ENCODE measurements at places on chromosomes 11 and 22.

GRCh38 chr22:47374901-47375575 lies 612.6 kb downstream of the TBC1D22A start:
- H3K4me3 ChIP-seq = no peak overlapping the region
- no peaks in the 10 kb centered on the region for H3K4me1 ChIP-seq
- no peak overlapping the region for H3K27ac ChIP-seq
- no peaks in the 10 kb centered on the region for H3K36me3 ChIP-seq
- peaks cover 18% of the 10 kb centered on the region for H3K27me3 ChIP-seq
- peak; percentile 55 for DNase-seq

- H3K4me3 ChIP-seq = no peak overlapping the region
- H3K27ac ChIP-seq = no peak overlapping the region
- H3K27me3 ChIP-seq = no peaks in the 10 kb centered on the region
Measured at GRCh38 chr11:106632283-106632682, 386.0 kb downstream of the GUCY1A2 start.

DNA sequence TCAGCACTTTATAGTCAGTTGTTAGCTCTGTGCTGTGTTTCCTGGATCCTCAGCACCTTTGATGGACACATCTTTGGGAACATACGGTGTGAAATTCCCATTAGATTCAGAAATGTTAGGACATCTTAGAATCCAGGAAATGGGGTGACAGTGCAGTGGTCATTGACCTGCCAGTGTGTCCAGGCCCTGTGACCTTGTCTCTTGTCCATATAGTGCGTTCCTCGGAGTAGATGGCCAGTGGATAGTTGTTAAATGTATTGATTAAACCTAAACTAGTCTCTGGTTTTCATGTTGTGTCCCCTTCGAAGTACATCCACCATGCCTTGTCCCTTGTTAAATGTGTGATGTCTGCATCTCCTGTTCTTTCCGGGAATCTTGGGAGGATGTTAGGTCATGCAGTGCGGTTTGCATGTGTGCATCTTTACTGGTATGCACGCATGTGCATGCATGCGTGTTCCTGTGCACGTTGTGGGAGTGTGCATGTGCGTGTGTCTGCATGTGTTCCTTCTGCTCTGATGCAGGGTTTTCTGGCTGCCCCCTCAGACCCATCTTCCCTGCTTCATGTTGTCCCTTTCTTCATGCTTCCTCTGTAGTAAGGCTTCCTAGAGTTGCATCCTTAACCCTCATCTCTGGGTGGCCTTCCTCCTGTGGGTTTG lies 4.0 kb downstream of the DGCR8 start:
- no peak overlapping the region for H3K27ac ChIP-seq
- H3K4me1 ChIP-seq = peaks cover 50% of the 10 kb centered on the region
- H3K27me3 ChIP-seq = no peaks in the 10 kb centered on the region
- H3K4me3 ChIP-seq = no peak overlapping the region
- no peak for DNase-seq
- H3K36me3 ChIP-seq = peaks cover 38% of the 10 kb centered on the region

DNA sequence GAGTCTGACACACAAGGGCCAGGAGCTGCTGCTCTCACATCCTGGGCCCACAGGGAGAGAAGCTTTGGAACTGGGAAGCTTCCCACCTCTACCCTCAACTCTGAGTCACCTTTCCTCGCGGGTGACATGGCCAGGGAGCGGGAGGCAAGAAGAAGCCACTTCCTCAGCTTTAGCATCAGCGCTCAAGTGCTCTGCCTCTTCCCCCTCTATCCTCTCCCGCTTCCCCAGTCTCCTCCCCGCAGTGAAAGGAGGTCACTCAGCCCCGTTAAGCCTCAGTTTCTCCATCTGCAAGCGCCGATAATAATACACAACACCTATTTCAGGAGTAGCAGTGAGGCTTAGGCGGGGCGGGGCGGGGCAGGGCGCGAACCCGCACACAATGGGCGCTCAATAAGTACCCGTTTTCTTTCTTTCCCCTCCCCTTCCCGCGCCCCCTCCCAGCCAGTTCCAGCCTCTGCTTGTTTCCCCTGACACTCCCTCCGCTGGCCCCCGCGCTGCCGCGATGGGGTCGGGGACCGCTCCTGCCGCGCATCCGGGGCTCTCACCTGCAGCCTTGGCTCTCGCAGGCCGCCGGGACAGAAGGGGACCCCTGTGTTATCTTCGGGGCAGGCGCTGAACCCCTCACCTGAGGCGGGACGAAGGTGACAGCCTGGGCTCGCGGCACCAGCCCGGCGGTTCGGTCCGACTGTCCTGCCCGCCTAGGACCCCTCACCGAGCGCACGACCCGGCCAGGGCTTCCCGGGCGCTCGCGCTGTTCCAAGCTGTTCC lies 892 bp downstream of the GDPD5 start:
- H3K36me3 ChIP-seq = no peaks in the 10 kb centered on the region
- H3K4me1 ChIP-seq = peaks cover 25% of the 10 kb centered on the region
- no peaks in the 10 kb centered on the region for H3K27me3 ChIP-seq
- no peak for DNase-seq

- H3K27ac ChIP-seq = no peak overlapping the region
- no peaks in the 10 kb centered on the region for H3K36me3 ChIP-seq
- H3K4me1 ChIP-seq = no peaks in the 10 kb centered on the region
- no peaks in the 10 kb centered on the region for H3K27me3 ChIP-seq
- no peak overlapping the region for H3K4me3 ChIP-seq
- no peak for DNase-seq
Measured at GRCh38 chr11:102760344-102761035, 19.9 kb downstream of the MMP10 start.

DNA sequence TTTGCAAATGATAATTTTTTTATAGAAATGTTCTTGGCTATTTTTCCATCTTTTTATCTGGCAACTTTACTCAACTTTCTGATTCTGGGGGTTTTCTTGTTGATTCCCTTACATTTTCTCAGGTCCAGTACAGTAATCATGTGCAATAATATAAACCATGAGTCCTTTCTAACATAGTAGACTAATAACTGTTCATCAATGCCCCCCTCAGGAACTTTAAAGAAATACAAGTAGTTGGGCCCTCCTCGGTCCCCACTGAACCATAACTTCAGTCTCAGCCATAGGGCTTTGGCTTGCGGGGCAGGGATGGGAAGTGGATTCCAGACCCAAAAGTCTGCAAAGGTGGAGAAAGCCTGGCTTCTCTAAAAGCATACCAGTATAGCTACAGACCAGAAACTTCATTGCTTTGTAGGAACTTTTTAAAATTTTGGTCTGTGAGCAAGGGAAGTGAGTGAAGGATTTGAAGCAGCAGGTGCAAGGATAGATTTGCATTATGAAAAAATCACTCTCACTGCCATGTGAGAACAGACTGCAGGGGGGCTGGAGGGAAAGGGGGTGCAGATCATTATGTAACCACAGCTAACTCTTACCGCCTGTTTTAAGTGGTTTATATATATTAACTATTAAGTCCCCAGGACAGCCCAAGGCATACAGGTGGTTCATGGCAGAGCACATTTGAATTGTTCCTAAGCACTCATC lies 10.4 kb upstream of the TUB start:
- H3K4me1 ChIP-seq = peaks cover 16% of the 10 kb centered on the region
- H3K27me3 ChIP-seq = no peaks in the 10 kb centered on the region
- H3K27ac ChIP-seq = no peak overlapping the region

GRCh38 chr22:49963647-49964026 lies 3.1 kb downstream of the PIM3 start:
- H3K4me1 ChIP-seq = no peaks in the 10 kb centered on the region
- H3K27me3 ChIP-seq = no peaks in the 10 kb centered on the region
- H3K36me3 ChIP-seq = peaks cover 17% of the 10 kb centered on the region
- peak overlapping the region; percentile 81 for H3K4me3 ChIP-seq

Data from tibial artery (tissue), 4 donors.